ENCODE measurements at places on chromosomes 13 and 19.
A peak's percentile ranks its signal among the peaks of the same experiment; 100 is the strongest.

DNA sequence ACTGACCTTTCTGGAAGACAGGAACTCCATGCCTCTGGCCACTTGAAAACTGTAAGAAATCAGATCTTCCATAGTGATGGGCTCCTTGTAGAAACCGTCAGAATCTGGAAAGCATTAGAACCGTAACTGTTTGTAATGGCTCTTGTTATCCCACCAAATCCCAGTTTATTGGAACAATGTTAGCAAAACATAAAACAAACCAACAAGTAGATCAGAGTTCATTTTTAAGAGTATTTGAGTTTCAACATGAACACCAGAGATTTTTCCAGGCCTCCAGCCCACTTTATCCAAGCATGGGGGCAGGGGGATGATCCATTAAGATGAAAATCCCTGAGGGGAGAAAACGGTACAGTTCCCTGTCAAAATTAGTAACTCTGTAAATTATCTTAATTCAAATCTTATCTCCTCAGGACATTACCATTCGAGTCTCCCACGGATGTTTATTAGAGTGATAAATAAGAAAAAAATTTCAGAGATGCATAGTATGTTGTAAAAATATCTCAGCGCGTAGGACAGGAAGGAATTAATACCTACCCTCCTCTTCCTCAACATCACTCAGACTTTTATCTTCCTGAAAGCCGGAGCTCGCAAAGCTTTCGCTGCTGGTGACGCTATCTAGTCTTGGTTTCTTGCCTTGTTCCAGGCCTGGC, 172.5 kb downstream of the FLT1 start:
- DNase-seq = no peak

DNA sequence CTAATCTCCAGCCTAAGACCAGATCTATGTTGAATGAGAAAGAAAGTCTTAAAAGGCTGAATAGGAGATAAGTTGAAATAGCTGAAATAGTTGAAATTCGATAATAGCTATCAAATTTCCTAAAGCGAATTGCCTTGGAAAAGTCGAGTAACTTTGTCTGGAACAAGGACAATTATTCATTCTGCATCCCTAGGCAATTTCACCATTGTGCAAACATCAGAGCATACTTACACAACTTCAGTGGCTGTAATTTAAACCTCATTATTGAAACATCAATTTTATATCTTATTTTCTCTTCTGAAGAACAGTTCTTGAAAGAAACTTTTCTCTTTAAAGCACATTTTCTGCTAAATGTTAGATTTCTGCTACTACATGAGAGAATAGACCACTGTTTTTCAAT, 13.6 kb downstream of the TNFSF13B start:
- DNase-seq = no peak

DNA sequence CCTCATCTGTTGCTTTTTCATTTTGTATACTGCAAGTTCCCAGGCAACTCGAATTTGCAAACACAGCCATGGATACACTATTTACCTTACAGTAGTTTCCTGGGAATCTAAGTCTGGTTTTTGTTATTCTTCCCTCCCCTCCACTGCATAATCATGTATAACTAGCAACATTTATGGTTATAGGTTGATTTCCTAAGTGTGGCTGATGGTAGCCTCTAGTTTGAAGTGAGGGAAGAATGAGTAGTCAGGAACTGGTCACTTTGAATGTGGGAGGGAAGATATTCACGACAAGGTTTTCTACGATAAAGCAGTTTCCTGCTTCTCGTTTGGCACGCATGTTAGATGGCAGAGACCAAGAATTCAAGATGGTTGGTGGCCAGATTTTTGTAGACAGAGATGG, at the start of gene KCNRG:
Gene KCNRG, plus strand, starts transcription at position 187 of the 400 bp plus-strand sequence. Its CDS starts 50 bp downstream, at position 237.
- no peak for DNase-seq

- no peak for DNase-seq
These were observed 68.9 kb downstream of the FREM2 start for GRCh38 chr13:38755793-38756192.

DNA sequence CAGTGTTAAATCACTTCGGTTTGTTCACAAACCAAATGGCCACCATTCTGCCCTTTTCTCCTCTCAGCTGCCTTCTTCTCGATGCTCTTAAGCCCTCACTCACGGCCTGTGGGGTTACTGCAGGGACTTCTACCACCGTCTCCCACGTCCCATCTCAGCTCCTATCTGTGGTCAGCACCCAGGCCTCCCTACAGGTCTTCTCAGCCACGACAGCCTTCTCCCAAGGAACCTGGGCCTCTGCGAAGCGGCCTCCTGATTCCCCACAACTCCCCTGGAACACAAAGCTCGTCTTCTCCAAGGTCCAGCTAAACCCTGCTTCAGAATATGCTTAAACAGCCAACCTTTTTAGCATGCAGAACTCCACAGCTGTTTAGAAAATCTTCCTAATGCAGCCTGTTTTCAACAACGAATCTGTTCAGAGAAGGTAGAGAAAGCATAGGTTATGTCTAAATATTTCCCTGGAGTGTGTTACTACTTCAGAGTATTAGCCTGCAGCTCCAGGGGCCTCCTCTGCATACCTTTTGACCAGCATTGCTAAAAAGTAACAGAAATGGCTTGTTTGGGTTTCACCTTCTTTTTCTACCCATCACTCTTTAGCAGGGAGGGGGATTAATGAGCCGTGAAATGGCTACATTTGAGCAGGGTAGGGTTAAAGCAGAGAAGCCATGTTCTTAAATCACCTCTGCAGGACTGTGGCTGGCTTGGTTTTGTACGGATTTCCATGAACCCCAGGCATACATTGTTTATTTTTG, 104.0 kb downstream of the COL4A2 start:
- DNase-seq = no peak

- DNase-seq = peak; percentile 74
These were observed 5.7 kb downstream of the MIDN start for GRCh38 chr19:1254081-1254527.

DNA sequence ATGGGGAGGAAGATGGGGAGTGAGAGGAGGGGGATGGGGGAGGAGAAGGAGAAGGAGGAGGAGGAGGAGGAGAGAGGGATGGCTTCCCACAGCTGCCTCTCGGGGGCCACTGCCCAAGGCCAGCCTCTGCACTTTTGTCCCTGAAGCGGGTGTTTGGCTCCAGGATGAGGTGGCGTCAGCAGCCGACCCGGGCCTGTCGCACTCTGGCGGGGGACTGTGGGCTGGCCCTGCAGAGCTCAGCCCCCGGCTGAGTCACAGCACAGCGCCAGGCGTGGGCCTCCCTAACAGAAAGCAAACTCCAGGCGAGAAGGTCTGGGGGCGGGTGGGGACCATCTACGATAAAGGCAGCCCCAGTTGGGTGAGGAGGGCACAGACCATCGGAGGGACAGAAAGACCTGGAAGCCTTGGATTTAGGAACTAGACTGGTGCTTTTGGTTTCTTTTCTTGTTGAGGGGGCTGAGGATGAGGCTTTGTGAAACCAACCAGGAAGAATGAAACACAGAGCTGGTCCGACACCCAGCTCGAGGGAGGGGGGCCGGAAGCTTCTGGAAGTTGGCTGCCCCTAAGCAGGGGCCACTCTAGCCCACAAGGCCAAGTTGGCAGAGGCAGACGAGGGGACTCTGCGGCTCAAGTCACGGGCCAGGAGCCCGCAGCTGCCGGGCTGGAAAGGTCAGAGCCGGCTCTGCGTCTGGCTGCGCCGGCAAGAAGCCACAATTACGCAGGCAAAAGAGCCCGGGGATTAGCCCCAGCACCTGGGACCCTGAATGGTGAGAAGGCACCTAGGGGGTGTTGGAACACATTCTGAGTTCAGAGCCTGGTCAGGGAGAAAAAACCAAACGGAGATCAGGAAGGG, 18.2 kb downstream of the LSM4 start:
- DNase-seq = peak; percentile 78

- DNase-seq = peak; percentile 11
These were observed 106.2 kb downstream of the SLITRK5 start for GRCh38 chr13:87777387-87777786.

DNA sequence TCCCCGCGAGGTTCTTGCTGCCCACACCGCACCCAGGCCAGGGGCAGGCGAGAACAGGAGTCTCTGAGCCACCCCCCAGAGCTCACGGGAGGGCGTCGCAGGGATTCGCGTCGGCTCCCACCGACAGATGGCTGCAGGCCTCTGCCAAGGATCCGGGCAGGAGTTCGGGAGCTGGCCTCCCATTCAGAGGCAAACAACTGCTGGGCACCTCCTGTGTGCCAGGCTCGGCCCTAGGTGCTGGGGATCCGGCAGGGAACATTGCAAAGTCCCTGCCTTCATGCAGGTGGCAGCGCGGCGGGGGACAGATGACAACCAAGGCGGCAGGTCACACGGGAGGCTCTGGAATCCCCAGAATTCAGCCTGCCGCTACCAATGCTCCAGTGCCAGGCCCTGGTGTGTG, 25.3 kb downstream of the LRRC4B start:
- DNase-seq = no peak
